ENCODE measurements at places on chromosomes 3 and 15. TPM values are rescaled to one million over a fixed set of nuclear protein-coding genes. Genes with fewer than 3 reads are reported as not detected.

- H3K27ac ChIP-seq, result no peak overlapping the region
- H3K27me3 ChIP-seq, result no peaks in the 10 kb centered on the region
- H3K4me1 ChIP-seq, result peaks cover 24% of the 10 kb centered on the region
- no peak for DNase-seq
- H3K36me3 ChIP-seq, result peaks cover 41% of the 10 kb centered on the region
These were observed 175.3 kb upstream of the LRRFIP2 start for GRCh38 chr3:37349640-37350039.

CAMK1 gene
- 9.7 TPM for total RNA-seq

GRCh38 chr3:168165390-168166269 lies 69.9 kb upstream of the GOLIM4 start:
- H3K4me3 ChIP-seq, result no peak overlapping the region
- DNase-seq, result no peak
- H3K4me1 ChIP-seq, result peaks cover 9% of the 10 kb centered on the region
- peak overlapping the region; percentile 48 for H3K27ac ChIP-seq
- H3K36me3 ChIP-seq, result no peaks in the 10 kb centered on the region

GRCh38 chr3:53485675-53486403 lies 8.6 kb upstream of the CACNA1D start:
- no peak for DNase-seq
- H3K4me1 ChIP-seq, result peaks cover 10% of the 10 kb centered on the region
- peaks cover 6% of the 10 kb centered on the region for H3K27me3 ChIP-seq
- H3K27ac ChIP-seq, result no peak overlapping the region

RTP4 gene
- total RNA-seq, result 0.83 TPM

DNA sequence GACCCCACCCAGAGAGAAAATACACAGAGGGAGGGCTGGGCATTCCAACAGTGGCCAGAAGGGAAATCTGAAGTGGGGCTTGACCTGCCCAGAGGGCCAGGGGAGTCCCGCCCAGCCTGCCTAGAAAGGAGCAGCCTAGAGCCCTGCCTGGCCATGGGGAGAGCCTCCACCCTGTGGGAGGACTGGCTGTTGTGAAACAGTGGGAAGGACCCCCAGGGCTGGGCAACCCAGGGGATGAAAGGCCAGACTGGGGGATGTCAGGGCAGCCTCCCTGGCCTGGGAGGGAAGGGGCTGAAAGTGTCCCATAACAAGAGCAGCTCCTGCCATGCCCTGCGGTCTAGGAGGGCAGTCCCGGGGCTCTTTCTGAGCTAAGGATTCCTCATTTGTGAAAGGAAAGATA lies 69.0 kb downstream of the SLC12A8 start:
- H3K4me1 ChIP-seq, result peaks cover 25% of the 10 kb centered on the region
- no peak for DNase-seq
- H3K27me3 ChIP-seq, result peaks cover 10% of the 10 kb centered on the region
- peak overlapping the region; percentile 85 for H3K27ac ChIP-seq

GRCh38 chr3:112261742-112262141 lies 32.3 kb downstream of the SLC9C1 start:
- no peaks in the 10 kb centered on the region for H3K36me3 ChIP-seq
- DNase-seq, result no peak
- no peaks in the 10 kb centered on the region for H3K4me1 ChIP-seq
- no peak overlapping the region for H3K27ac ChIP-seq
- H3K4me3 ChIP-seq, result no peak overlapping the region
- H3K27me3 ChIP-seq, result peaks cover 4% of the 10 kb centered on the region

GRCh38 chr3:37645517-37646380 lies 215.9 kb upstream of the CTDSPL start:
- no peak overlapping the region for H3K27ac ChIP-seq
- H3K4me3 ChIP-seq, result no peak overlapping the region
- H3K4me1 ChIP-seq, result peaks cover 9% of the 10 kb centered on the region
- no peak for DNase-seq
- H3K36me3 ChIP-seq, result peaks cover 2% of the 10 kb centered on the region

PYGO1 gene
- 29.6 TPM for total RNA-seq

- no peaks in the 10 kb centered on the region for H3K4me1 ChIP-seq
- no peaks in the 10 kb centered on the region for H3K27me3 ChIP-seq
- no peak overlapping the region for H3K27ac ChIP-seq
- peaks cover 45% of the 10 kb centered on the region for H3K36me3 ChIP-seq
These were observed 25.6 kb downstream of the DCUN1D1 start for GRCh38 chr3:182954553-182955235.

DNA sequence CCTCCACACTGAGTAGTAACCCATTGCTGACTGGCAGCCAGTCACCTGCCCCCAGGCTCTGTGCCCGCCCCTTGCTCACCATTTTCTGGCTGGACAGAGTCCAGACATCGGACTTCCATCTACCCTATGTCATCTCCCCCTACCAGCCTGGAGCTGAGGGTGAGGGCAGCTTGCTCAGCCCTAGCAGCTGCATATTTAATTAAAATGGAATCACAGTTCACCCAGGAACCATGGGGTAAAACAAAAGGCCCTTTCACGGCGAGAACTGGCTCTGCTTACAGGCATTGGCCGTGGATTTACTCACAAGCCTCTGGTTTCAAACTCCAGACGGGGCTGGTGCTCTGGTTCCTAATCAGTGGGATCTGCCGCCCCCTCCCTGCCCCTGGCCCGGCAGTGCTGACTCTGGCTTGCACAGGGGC lies 94.9 kb upstream of the ATP2B2 start:
- peaks cover 35% of the 10 kb centered on the region for H3K27me3 ChIP-seq
- H3K4me3 ChIP-seq, result no peak overlapping the region
- H3K4me1 ChIP-seq, result no peaks in the 10 kb centered on the region
- no peaks in the 10 kb centered on the region for H3K36me3 ChIP-seq
- no peak overlapping the region for H3K27ac ChIP-seq

GRCh38 chr3:8584661-8585060 lies 59.9 kb downstream of the SSUH2 start:
- H3K27me3 ChIP-seq, result no peaks in the 10 kb centered on the region
- no peak overlapping the region for H3K4me3 ChIP-seq
- H3K27ac ChIP-seq, result no peak overlapping the region
- peaks cover 12% of the 10 kb centered on the region for H3K4me1 ChIP-seq
- H3K36me3 ChIP-seq, result no peaks in the 10 kb centered on the region
- no peak for DNase-seq

IL16 gene
- 0.27 TPM for total RNA-seq

- H3K4me3 ChIP-seq, result no peak overlapping the region
- no peak for DNase-seq
- no peaks in the 10 kb centered on the region for H3K4me1 ChIP-seq
- no peaks in the 10 kb centered on the region for H3K27me3 ChIP-seq
- no peak overlapping the region for H3K27ac ChIP-seq
These were observed 76.4 kb downstream of the FSIP1 start for GRCh38 chr15:39706206-39706605.

DNA sequence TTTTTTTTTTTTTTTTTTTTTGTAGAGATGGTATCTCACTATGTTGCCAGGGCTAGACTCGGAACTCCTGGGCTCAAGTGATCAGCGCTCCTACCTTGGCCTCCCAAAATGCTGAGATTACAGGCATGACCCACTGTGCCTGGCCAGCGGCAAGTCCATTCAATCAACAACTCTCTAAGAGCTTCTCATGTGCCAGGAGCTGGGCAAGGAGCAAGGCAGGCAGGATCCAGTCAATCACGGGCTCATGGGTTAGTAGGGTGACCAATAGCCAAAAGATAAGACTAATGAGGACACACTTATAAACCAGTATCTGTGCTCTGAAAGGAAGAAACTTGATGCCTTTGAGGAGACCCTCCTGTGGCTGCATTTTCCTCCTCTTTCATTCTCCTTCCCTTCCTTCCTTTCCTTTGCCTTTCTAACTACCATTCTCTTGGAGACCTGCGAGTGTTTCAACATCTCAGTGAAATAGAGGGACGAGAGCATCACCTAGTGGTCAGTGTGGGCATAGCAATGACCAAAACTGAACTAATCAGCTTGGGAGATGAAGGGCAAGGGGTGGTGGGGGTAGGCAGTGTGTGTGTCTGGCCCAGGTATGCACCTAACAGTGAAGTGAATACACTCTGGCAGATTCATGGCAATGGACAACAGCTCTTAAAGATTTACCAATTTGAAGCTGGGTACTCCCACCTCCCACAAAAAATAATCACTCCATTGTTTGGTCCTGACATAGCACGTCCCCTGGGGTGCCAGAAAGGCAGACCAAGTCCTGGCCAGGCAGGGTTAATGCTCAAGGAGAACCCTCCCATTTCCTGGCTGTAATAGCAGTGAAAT lies 6.3 kb downstream of the RPP25 start:
- DNase-seq, result peak; percentile 89
- H3K27ac ChIP-seq, result no peak overlapping the region
- peaks cover 19% of the 10 kb centered on the region for H3K4me1 ChIP-seq
- H3K36me3 ChIP-seq, result no peaks in the 10 kb centered on the region
- H3K4me3 ChIP-seq, result no peak overlapping the region

RARB gene
- total RNA-seq, result 117 TPM

GMNC gene
- total RNA-seq, result 0.60 TPM
